ENCODE measurements at places on chromosomes 4 and X.
A peak's percentile ranks its signal among the peaks of the same experiment; 100 is the strongest.

DNA sequence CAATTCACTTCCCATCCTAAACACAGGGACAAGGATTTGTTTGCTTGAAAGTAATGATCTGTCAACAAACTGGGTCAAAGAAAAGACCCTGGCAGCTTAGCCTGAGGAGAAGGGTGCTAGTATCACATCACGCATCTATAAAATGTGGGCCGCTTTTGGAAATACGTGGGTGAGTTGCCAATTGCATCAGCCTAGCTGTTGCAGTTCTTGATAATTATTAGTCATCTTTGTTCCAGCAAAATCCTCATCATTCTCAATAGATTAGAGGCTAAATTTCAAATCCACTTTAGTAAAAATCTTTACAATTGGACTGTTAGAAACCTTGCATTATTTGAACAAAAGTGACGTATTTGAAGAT is 33.6 kb upstream of the TAPT1 start:
- no peak for DNase-seq

DNA sequence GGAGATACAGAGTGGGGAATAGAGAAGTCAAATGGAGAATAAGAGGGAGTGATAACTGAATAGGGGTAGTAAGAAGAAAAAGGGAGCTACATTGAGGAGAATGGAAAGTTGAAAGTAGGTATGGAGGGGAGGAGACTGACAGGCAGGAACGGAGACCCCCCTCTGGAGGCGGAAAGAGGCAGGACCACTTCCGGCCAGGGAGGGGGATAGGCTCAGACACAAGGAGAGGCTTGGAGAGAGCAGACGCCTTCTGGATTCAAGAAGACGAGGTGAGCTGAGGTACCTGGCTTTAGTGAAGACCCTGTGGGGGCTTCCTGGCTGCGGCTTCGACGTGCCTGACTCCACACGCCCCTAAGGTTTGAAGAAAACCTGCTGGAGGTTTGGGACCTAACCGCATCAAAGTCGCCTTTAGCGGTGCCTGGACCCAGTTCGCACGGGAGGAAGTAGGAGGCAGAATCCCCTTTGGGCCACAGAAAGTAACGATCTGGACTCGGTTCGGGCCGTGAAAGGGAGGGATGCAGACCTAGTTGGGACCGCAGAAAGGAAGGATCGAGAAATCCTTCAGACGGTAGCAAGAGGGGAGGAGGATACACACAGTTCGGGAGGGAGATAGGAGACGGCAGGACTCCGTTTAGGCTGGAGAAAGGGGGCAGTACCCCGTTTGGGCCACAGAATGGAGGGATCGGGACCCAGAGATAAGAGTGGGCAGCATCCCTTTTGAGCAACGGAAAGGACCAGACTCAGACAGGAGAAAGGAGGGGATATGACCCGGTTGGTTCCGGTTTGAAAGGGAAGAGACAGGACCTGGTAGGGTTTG is at the start of gene TRO:
TRO (plus strand) TSS at position 215 of the 817 bp plus-strand sequence. CDS start 1,423 bp downstream, outside the sequence.
- no peak for DNase-seq

GRCh38 chr4:143016171-143016570 is 168.5 kb upstream of the USP38 start:
- no peak for DNase-seq

DNA sequence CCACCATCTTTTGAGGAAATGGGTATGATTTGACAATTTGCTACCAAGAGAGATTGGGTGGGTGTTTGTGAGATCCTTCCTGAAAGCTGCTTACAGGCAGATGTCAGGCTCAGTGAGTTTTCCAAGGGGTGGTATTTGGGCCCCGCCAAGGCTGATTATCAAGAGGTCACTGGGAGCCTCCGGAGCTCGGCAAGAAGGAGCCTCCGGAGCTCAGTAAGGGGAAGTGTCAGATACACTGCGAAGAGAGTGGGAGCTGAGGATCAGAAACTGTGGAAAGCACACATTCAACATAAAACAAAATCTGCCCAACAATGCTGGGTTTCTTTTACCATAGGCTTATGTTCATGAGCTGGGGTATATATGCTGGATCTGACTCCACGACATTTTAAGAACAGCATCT is 714 bp downstream of the RTL3 start:
- DNase-seq = no peak

DNA sequence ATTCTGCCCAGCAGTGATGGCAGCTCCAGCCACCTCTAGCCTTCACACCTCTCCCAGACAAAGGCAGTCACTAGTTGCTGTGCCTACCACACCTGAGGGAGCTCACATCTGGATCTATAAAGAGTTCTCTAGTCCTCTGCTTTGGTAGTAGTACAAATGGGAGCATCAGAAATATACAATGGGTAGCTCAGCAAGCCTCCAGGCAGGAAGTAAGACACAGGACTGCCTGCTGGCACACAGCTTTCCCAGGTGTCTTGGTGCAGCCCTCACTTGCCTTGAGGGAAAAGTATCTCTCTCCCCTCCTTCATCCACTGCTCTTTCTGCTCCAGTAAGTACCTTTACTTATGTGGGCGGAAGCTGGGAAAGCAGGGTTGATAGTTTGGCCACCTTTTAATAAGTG is 212.9 kb upstream of the SLC7A11 start:
- DNase-seq = no peak

GRCh38 chr4:52846502-52846901 is 15.6 kb upstream of the RASL11B start:
- DNase-seq = no peak

- no peak for DNase-seq
These were observed 78.1 kb upstream of the HPGD start for GRCh38 chr4:174600391-174600790.

- DNase-seq = no peak
These were observed 308.5 kb downstream of the CAMK2D start for GRCh38 chr4:113452868-113453620.

DNA sequence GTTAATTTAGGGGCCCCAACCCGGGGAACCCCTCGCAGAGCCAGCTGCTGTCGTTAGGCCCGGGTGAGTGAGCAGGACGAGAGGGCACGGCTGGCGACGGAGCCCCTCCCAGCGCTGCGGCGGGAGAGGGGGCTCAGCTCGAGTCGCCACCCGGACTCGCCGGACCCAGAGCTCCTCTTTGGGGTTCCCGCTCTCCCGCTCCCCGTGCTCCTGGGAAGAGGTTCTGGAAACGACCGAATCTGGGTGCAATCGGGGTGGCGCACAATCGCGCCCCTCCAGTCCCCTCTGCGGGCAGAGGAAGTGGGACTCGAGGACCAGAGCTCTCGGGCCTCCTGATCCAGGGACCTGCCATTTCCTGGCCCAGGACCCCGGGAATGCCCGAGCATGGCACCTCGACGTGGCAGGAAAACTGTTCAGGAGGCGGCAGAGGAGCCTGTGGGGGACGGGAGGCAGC is 37.3 kb upstream of the ARAF start:
- no peak for DNase-seq

GRCh38 chr4:153095448-153096204 is 108.6 kb upstream of the TRIM2 start:
- no peak for DNase-seq

- no peak for DNase-seq
These were observed 63.5 kb upstream of the PGM2 start for GRCh38 chr4:37762991-37763368.

DNA sequence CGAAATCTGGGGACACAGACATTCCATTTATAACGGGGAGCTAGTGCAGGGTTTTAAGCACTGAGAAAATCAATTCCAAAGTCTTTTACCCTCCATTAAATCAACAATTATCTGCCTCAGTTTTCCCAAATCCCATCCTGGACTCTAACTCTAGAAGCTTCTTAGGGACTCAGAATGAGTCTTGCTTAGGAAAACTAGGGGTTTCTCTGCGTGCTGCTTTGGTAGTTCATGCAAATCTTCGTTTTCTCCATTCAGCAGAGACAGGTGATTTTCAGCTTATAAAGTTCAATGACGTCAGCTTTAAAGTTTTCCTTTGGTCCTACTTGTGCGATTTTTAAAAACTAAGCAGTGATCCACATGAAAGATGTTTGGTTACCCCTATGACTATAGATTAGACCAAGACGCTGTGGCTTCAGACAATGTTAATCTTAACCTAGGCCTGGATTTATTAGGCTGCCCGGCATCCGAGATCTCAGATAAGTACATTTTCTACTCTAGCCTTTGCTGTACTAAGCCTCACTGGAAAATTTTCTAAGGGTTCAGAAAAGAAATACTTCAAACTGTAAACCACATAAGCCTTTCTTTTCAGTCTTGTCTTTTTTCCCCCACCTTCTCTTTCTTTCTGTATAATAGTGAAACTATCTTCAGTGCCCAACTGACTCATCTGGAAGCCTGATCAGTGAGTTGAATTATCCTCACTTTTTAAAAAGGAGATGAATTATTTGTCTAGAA is 121.4 kb upstream of the GATB start:
- DNase-seq = no peak

DNA sequence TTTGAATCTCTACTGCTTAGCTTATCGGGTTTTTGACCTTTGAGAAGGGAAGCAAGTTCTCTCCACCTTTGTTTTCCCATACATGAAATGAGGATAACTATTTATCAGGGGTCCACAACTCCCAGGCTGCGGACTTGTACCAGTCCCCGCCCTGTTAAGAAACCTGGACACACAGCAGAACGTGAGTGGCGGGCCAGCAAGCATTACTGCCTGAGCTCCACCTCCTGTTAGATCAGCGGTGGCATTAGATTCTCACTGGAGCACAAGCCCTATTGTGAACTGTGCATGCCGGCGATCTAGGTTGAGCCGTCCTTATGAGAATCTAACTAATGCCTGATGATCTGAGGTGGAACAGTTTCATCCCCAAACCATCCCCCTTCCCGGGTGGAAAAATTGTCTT is 579.5 kb downstream of the GALNTL6 start:
- no peak for DNase-seq

GRCh38 chrX:48021026-48021900 is 14.5 kb downstream of the SPACA5 start:
- DNase-seq = peak; percentile 89

- DNase-seq = no peak
These were observed 19.0 kb downstream of the NELFA start for GRCh38 chr4:1989533-1990347.

DNA sequence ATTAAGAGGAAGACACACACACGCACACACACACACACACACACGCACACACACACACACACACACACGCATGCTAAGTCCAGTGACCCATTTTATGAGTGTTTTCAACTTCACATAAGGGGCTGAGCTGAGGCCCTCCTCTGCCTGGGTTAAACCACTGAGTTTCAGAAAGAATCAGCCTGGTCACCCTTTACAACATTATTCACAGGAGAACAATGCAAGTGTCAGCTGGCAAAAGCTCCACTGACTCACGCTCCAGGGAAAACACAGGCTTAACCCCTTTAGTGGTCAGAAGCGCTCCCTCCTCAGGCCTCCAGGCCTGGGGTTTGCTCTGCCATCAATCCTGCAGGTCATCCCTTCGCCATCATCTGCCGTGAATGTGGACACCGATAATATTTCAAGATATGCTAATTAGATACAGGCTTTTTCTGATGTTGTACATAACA is 46.9 kb downstream of the ACOX3 start:
- DNase-seq = no peak

DNA sequence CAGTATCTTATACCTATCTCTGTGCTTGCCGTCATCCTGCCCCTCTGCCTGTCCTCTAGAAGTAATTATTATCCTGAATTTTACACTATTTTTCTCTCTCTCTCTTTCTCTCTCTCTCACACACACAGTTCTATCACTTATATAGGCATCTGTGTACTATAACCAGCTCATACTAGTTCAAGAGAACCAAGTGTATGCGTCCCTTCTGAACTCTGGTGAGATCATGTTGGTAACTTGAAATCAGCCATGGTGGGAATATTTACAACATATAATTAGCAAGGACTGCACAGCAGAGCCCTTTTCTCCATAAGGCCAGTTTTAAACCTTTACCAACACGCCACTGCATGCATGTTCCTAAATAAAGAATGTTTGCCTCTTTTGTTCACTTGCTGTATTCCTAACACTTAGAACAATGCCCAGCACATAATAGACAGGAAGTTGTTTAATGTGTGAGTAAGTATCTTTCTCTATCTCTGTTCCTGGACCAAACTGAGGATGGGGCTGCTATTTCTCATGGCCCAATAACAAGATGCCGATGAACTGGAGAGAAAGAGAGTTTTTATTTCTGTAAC is 51.1 kb upstream of the IL21 start:
- no peak for DNase-seq

- DNase-seq = no peak
These were observed 40.7 kb downstream of the TIGD4 start for GRCh38 chr4:152738827-152739226.

DNA sequence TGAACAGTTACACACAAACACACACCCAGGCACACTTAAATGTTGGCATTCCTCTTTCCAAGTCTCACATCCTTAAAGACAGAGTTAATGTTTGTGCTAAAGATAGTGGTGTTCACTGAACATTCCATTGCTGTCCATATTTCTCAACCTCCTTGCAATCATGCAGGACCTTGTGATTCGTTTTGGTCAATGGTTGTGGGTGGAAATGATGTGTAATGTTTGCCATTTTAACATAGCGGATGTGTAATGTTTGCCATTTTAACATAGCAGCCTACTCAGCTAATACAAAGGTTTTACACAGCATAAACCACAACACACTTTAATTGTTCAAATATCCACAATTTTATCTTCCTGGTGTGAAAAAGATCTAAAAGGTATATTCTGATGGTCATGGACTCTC is 93.9 kb downstream of the CEP44 start:
- DNase-seq = no peak

DNA sequence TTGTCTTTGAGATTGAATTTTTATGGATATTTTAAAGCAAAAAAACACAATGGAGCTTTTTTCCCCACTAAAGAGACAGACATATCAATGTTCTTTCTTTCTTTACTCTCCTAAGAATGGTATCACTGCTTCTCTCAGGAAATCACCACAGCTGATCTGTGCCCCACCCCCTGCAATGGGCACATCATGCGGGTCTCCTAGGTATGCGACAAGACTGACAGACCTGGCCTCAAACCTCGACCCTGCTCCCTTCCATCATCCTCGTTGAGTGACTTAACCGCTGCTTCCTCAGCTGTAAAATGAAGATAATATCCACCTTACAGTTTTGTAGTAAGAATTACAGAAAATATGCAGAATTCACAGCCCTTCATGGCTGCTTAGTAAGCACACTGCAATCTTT is 58.3 kb downstream of the LEF1 start:
- DNase-seq = no peak

- no peak for DNase-seq
These were observed 98.5 kb upstream of the MAP3K15 start for GRCh38 chrX:19613645-19614323.

All from left forelimb (tissue), 1 donor.